ENCODE measurements at places on chromosomes 1 and 21.

DNA sequence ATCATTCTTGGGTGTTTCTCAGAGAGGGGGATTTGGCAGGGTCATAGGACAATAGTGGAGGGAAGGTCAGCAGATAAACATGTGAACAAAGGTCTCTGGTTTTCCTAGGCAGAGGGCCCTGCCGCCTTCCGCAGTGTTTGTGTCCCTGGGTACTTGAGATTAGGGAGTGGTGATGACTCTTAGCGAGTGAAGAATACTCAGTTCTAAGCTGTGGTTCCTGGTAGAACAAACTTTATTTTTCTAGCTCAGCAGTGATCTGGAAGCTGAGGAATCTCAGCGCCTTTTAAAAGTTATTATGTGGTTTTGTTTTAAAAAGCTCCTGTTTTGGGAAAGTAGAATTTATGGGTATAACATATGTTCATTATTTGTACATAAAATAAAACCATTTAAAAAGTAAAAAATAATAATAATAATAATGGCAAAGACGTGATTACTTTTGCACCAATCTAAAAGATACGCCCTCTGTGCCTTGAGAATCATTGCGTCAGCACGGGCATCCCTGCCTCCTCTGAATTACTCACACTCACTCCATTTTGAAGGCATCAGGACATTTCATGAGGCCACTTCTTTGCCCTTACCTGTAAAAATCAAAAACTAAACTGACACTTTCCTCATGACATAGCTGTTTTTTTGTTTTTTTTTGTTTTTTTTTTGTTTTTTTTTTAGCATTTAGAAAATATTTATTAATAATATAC lies 29.7 kb upstream of the TNFRSF1B start:
- DNase-seq = no peak

GRCh38 chr1:31568895-31569595 lies 7.3 kb upstream of the TINAGL1 start:
- DNase-seq = no peak

- no peak for DNase-seq
Observed at GRCh38 chr1:87951852-87952251, 623.2 kb downstream of the LMO4 start.

- DNase-seq = no peak
Observed at GRCh38 chr21:28632755-28633408, 359.8 kb downstream of the LTN1 start.

DNA sequence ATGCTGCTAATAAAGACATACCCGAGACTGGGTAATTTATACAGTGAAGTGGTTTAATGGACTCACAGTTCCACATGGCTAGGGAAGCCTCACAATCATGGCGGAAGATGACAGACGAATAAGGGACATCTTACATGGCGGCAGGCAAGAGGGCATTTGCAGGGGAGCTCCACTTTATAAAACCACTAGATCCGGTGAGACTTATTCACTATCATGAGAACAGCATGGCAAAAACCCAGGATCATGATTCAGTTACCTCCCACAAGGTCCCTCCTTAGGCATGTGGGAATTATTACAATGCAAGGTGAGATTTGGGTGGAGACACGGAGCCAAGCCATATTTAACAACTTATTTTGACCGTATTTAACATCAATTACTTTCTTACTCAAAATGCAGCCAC lies 739.0 kb downstream of the NCAM2 start:
- DNase-seq = no peak

All from CD4-positive, alpha-beta T cell treated with Interleukin-10 for 1 hour (primary cell).